ENCODE measurements at places on chromosomes 3 and 15.

DNA sequence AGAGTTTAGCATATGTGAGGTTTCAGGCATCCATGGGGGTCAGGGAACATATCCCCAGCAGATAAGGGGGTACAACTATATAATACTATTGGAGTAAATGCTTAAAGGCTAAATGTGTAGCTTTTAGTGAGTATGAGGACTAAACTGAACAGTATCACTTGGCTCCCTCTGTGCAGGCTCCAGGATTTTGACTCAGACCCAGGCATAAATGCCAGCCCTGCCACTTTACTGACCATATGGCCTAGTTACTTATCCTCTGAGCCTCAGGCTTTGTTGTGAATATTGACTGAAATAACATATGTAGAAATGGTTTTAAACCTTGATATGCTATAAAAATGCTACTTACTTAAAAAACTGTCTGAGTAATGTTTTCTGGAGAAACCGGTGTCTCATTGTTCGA is 151.6 kb downstream of the CHST2 start:
- no peak for DNase-seq

DNA sequence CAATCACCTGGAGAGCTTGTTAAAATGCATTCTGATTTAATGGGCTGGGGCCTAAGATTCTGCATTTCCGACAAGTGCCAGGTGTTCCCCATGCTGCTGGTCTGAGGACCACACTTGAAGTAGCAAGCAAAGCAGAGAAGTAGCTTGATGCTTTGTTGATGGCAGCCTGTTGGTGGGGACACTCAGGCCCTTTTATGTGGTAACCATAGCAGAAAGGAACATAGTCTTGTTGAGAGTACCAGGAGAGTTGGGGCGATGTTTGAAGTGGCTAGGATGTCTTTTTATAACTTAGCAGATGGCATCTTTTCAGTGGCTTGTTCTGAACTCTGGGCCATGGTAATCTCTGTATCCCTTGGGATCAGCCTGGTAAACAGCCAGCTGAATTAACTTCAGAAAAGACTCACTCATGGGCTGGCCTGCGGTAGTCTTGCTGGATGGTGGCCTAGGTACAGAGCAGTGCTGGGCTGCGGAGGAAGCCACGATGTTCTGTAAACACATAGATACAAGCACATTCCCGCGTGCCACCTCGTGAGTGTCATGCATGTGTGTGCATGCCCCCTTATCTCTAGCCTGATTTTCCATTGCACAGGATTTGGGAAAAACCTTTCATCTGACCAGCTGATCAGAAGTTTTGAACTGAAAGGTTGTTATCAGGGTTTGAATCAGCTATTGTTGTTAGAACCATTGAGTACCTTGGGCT is 292.4 kb upstream of the LRRFIP2 start:
- DNase-seq: no peak

- DNase-seq: no peak
Observed at GRCh38 chr15:56205061-56205876, 38.4 kb downstream of the RFX7 start.

GRCh38 chr15:96747291-96747690 is 416.8 kb downstream of the NR2F2 start:
- no peak for DNase-seq

DNA sequence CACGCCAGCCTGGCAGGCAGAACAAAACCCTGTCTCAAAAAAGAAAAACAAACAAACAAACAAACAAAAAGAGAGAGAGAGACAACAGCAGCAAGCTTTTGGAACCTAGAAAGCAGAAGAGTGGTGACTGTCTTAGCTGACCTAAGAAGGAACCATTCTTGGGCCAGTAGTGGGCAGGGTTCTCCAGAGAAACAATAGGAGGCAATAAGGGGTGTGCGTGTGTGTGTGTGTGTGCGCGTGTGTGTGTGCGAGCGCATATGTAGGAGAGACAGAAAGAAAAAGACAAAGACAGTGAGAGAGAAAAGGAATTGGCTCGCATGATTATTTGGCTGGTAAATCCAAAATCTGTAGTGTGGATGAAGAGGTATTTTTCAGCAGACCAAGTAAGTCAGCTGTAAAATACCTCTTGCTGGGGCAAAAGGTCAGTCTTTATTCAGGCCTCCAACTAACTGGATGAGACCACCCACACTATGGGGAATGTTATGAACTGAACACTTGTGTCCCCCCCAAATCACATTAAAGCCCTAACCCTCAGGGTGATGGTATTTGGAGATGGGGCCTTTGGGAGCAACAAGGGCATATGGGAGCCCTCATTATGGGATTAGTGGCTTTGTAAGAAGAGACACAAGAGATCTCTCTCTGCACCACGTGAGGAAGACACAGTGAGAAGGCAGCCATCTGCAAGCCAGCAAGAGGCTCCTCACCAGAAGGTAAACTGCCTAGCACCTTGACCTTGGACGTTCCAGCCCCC is 15.1 kb upstream of the BLM start:
- DNase-seq: no peak

DNA sequence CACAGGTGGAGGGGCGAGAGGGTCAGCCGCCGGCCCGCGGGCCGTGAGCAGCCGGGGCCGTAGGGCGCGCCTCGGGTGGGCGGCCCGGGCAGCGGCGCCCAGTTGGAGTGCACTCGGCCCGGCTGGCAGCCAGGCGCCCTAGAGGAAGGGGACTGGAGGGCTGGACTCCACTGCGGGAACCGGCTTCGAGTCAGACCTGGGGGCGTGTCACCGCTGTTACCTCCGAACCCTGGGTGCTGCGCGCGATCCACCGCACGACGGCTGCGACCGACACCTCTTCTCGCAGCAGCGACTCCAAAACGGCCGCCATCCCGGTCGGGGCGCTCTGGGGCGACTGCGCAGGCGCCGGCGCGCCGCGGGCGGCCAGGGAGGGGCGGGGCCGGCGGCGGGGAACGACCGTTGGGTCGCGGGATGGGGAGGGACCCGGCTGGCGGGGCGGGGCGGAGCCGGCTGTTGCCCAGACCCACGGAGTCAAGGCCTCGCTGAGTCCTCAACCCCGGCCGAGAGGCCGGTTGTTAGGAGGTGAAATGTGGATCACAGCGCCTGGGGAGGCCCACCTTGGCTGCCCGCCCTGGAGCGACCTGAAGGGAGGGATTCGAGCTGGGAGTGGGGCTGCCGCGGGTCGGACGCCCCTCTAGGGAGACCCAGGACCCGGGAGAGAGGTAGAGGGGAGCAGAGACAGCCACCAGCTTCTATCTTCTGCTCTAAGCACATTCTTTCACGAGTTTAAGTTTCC is at the start of gene CDAN1:
CDAN1 (minus strand) TSS at position 336 of the 736 bp plus-strand sequence; CDS start at position 310, 26 bp downstream.
- DNase-seq: peak; percentile 85

All from stimulated activated CD8-positive, alpha-beta memory T cell treated with anti-CD3 and anti-CD28 coated beads, Interleukin-4, amount 100 ng/mL, for 4 hours (primary cell).